ENCODE measurements at places on chromosomes 13 and 19. TPM values are rescaled to one million over a fixed set of nuclear protein-coding genes. Genes with fewer than 3 reads are reported as not detected.

Gene GSX1
- total RNA-seq = not detected

Gene ZNF829
- 0.40 TPM for total RNA-seq

Gene KIR3DL1
- not detected for total RNA-seq

Gene PTPRS
- total RNA-seq = 29.2 TPM

Data from A549 treated with Hydrocortisone at 1 μM for 4 hours (cell line).